Activated gamma-delta T cell (primary cell): ENCODE measurements at places on chromosomes 13 and 19.
A peak's percentile ranks its signal among the peaks of the same experiment; 100 is the strongest.

GRCh38 chr19:46133101-46133627 lies 8.7 kb upstream of the IGFL3 start:
- no peak for DNase-seq

DNA sequence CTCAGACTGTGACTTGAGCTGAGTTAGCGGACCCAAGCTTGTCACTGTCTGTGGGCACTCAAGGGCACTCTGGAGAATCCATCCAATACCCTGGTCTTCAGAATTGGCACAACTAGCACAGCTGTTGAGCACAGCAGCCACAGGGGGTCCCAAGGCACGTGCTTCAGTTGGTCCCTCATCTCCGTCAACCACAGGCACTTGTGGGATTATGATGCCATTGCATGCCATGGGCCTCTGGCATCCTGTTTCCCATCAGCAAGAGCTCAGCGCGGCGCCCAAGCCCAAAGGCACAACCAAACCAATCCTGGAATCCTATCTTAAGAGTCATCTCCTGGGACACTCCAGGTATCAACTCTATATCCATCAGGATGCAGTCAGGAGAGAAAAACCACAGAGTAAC lies 3.7 kb upstream of the B3GNT8 start:
- DNase-seq: no peak

DNA sequence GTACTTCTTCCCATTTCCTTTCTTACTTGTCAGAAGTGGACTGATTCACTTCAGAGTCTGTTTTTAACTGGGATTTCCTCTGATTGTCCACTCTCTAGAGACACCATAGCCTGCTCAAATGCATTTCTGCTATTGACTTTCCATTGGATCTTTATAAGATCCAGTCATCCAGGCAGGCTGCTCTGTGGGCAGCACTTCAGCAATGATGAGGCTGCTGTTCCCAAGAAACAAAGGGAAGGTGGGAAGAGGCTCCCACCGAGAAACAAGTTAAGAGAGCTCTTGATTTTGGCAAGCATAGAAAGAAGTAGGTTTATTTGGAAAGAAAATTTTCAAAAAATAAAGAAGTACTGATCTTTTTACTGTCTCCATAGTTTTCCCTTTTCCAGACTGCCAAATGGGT lies 125.8 kb upstream of the STARD13 start:
- no peak for DNase-seq

DNA sequence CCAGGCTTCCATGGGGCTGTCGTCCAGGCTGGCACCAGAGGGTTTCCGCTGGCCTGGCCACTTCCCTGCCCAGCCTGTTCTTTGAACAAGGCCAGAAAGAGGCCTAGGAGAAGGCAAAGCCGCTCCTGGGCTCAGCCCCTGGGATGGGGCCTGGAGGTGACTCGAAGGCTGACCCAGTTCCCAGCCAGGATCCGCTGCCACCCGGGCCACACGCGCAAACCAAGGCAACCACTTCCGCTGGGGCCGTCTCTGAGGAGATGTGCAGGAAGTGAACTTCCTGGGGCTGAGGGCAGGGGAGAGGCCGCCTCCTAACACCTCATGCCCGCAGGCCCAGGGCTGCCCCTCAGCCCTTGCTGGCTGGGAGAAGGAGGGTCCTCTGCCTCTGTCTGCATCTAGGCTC lies 15.2 kb downstream of the PLEKHF1 start:
- peak; percentile 85 for DNase-seq

DNA sequence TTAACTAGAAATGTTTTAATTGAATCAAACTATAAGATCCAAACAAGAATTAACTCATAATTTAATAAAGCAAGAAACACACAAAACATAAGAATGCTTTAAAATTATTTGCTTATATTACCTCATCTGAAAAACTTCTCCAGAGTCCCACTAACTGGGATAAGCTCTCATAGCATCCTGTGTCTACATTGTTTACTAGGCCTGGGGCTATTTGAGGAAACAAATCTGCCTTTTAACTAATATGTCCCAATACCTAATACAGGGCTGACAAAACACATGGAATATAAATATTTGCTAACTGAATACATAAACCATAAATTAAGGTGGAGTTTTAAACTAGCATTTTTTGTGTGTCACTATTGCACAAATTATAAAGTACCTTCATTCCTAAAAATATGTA lies 1399.8 kb upstream of the SLC10A2 start:
- DNase-seq: no peak

- no peak for DNase-seq
These were observed 203.9 kb upstream of the IRS2 start for GRCh38 chr13:109990296-109990695.

DNA sequence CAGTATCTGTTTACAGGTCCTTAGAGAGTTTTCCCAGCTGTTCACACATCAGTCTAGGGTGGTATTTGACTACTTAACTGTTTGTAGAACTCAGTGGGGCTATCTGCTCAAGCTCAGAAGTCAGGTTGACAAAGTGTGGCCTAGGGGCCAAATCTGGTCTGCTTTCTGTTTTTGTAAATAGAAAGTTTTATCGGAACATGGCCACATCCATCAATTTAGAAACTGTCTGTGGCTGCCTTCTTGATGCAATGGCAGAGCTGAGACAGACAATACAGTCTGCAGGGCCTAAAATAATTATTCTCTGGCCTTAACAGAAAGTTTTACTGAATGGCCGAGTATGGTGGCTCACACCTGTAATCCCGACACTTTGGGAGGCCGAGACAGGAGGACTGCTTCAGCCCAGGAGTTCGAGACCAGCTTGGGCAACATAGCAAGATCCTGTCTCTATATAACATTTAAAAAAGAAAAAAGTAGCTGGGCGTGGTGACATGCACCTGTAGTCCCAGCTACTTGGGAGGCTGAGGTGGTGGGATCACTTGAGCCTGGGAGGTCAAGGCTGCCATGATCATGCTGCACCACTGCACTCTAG lies 2.4 kb downstream of the SMG9 start:
- no peak for DNase-seq

DNA sequence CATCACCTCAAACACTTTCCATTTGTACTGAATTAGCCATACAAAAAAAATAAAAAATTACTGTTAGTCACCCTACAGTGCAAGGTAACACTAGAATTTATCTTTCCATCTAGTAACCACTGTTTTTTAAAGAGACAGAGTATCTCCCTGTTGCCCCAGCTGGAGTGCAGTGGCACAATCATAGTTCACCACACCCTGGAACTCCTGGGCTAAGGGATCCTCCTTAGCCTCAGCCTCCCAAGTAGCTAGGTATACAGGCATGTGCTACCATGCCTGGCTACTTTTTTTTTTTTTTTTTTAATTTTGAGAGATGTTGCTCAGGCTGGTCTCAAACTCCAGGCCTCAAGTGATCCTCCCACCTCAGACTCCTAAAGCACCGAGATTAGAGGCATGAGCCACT lies 17.9 kb downstream of the ANKRD10 start:
- DNase-seq: no peak

GRCh38 chr19:1064661-1065605 lies 2.0 kb upstream of the ARHGAP45 start:
- DNase-seq: peak; percentile 56

DNA sequence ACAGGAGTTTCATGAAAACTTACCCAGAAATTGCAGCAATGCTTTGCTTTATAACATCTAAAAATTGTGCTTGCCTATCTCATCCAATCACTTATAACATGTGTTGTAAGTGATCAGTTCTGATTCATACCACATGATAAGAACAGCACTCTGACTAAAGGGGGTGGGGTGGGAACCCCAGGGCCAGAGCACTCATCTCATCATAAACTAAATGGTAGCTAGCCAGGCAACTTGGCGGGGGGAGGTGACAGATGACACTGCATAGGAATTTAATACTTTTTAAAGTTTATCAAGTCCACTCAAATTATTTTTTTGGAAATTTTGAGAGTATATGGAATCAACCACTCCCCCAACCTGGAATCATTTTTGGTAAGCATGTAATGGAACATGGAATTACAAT lies 42.1 kb downstream of the FOXO1 start:
- DNase-seq: no peak

GRCh38 chr19:13165162-13165997 lies 15.2 kb downstream of the IER2 start:
- no peak for DNase-seq

- no peak for DNase-seq
These were observed 84.0 kb downstream of the ALOX5AP start for GRCh38 chr13:30819136-30819888.

DNA sequence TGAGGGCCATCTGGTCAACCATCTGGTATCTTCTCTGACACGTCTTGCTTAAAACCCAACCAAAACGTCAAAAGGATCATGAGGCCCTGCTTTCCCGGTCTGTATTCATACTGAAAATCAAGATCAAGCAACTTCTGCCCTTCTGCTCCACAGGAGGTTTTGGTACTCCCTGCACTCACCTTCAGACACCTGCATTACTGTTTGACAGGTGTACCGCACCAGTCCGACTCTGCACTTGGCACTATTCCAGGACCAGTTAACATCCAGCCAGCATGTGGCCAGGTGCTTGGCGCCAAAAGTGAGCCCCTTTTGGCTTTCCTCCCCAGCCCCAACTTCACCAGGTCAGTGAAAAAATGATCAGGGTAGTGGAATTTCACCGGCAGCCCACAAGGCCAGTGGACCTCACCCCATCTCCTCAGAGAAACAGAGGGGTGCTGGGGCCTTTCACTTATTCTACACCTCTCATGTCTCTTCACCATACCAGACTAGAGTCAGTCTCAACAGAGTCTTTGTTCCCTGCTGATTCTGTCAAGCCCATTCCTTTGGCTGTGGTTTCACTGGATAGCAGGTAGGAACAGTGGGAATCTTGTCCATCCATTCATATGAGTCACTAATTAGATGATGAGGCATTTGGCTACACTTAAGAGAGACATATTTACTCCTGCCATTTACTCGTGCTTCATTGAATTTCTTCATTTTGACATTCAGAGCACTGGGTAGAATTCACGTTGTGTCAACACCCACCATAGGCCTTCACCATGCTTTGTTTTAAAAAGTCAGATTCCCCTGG lies 85.3 kb downstream of the ZNF726 start:
- no peak for DNase-seq

GRCh38 chr19:28669804-28670203 lies 543.1 kb downstream of the UQCRFS1 start:
- no peak for DNase-seq

- DNase-seq: no peak
These were observed 98.2 kb downstream of the RBM26 start for GRCh38 chr13:79307866-79308298.

- no peak for DNase-seq
These were observed 1.7 kb upstream of the DNAJB1 start for GRCh38 chr19:14519860-14520407.

- no peak for DNase-seq
These were observed 661 bp upstream of the BABAM1 start for GRCh38 chr19:17266589-17266974.

GRCh38 chr19:1450735-1451731 lies 1.1 kb downstream of the APC2 start:
- no peak for DNase-seq

GRCh38 chr13:64556376-64556775 lies 2673.8 kb downstream of the PCDH9 start:
- no peak for DNase-seq

DNA sequence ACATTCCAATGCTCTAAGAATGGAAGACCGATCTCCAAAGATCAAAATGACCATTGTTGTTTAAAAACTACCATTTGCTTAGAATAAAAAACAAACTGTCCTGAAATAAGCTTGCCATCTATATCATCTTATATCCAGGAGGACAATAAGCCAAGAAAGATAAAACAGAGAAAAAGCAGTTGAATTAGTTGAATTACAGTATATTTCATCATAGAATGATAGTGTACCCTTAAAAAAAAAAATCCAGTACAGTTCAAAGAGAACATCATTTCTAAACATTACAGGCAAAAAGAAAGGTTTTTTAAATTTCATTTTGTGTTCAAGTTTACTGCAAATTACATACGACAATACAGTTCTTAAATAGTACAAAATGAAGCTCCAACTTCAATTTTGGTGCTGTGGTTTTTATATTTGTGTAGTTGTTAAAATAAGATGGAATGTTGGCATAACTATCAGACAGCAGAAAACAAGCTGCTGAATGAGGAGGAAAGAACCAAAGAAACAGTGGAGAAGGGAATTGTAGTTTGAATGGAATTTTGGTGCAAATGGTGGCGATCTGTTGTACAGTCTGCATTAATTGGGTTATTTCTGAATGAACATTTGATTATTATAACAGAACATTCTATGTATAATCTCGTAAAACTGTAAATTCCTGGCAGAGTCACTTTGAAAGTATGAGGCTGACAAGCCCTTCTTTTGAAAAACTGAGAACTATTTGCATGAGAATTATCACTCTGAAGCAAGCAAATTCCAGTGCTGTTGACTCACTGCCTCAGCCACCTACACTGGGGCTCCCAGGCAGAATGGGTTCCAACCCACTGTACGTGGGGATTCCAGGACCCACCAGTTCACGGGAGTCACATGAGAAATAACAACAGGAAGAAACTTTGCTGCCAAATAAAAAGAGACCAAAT lies 37.7 kb downstream of the LHFPL6 start:
- no peak for DNase-seq

DNA sequence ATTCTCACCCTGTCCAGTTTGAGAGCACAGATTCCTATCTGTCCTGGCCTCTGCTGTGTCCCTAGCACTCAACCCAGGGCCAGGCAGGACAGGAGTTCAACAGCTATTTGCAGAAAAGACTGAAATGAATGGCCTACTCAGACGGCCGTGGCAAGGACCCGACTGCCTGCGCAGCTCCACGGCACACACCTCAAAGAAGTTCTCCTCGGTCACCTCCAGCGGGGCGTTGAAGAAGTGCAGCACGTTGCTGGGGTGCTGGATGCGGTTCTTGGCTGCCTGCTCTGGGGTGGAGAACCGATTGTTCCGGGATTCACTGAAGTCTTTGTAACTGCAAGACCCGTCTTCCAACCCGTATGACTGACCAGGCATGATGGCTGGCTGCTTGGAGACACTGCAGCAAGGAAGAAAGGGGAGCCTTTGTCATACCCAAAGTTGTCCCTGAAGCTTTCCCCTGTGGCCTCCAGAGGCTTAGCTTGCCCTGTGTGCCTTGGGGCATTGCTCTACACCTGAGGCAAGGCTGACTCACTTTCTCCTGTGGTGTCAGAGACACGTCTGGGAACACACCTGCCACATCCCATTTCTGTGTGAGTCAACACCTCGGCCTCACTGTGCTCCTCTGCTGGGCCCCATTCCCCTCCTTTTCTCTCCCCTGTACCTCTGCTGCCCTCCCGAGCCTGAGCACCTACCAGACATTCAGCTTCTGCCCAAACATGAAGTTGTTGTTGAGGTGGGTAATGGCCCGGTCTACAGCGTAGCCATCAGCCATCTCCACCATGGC lies 6.8 kb upstream of the ECH1 start:
- no peak for DNase-seq

DNA sequence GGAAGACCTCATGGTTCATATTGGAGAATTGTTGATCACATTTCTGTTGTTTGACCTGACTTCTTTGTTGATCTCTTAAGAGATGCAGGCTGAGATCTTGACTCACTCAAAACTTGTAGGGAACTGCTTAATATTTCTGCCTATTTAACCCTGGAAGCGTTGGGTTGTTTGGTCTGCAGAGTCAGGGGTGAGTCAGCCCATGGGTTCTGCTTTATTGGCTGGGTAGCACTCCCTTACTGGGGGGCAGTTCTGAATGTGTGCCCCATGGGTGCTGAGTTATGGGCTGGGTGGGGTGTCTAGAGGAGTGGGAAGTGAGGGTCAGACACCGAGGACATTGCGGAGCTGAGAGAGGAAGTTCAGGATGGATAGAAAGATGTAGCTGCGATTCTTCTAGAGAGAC lies 87.9 kb downstream of the LRCH1 start:
- DNase-seq: no peak
